GM23248 (cell line): ENCODE measurements at places on chromosomes 7 and 10. TPM values are rescaled to one million over a fixed set of nuclear protein-coding genes. Genes with fewer than 3 reads are reported as not detected.
A peak's percentile ranks its signal among the peaks of the same experiment; 100 is the strongest.

DNA sequence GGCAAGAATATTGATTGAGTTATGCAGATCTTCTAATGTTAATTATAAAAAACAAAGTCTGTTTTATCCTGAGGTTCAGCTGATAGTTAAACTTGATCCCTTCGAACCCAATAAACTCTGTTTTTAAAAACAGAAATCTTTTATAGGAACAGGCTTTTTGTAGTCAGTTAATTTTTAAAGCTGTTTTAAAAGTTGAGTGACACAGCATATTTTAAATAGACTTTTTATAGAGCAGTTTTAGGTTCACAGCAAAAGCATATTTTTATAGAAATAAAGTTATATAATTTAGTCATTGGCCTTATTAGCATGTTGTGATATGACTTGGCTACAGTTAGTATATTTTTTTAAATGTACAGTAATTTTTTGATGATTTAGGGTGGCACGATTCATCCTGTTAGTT, 11.1 kb downstream of the FOXK1 start:
- DNase-seq = no peak

DNA sequence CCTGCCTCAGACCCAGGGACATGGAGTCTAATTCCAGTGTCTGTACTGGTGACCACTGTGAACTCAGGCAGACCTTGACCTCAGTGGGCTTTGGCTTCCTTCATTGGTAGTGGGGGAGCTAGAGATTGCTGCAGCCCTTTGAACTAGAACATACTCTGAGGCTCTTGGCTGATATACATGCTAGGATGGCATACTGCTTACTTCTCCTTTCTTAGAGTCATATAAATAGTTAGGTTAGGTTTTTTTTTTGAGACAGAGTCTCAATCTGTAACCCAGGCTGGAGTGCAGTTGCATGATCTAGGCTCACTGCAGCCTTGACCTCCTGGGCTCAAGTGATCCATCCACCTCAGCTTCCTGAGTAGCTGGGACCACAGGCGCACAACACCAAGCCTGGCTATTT, 49.7 kb downstream of the TMEM178B start:
- DNase-seq = no peak

DNA sequence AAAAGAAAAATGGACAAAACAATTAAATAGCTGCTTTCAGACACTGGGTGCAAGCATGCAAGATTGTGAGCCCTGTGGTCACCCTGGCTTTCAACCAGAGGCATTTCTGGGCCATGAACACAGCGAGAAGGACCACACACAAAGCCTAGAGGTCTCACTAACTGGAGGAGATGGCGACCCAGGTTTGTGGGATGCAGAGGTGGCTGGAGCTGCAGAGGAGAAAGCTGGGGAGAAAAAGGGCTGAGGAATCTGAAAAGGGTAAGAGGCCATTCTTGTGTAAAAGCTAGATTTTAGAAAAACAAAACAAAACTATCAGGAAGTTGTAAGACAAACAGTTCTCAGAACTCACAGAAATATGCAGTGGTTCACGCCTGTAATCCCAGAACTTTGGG, 30.1 kb upstream of the PTPRN2 start:
- DNase-seq = peak; percentile 7

DNA sequence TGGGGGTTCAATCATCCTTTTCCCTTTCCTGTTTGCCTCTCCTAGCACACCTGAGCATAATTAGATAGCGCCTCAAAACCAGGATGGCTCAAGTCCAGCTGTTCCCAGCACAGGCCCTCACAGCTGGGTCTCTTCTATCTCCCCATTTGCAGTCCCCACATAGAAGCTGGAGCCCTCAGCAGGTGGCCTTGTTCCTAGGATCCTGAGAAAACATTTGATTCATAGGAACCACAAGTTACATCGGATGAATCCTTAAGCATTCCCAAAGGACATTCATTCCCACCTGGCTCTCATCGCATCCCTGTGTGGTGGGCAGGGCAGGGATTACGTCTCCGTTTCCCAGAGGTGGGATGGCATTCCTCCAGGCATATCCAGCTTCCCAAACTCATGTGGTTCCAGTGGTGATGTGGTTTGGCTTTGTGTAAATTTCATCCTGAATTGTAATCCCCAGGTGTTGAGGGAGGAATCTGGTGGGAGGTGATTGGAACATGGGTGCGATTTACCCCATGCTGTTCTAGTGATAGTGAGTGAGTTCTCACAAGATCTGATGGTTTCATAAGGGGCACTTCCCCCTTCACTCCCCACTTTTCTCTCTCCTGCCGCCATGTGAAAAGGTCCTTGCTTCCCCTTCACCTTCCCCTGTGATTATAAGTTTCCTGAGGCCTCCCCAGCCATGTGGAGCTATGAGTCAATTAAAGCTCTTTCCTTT, 49.8 kb upstream of the LEP start:
- no peak for DNase-seq

GRCh38 chr7:51141451-51142003, 175.1 kb downstream of the COBL start:
- peak; percentile 77 for DNase-seq

- peak; percentile 59 for DNase-seq
Measured at GRCh38 chr7:135508883-135509588, 866 bp downstream of the CNOT4 start.

Gene GNGT1
- not detected in 2 replicates for total RNA-seq

Gene DYNC1I1
- 0.38 and 1.4 TPM in 2 replicates for total RNA-seq

Gene MMP21
- not detected in 2 replicates for total RNA-seq

Gene PTF1A
- total RNA-seq = not detected in 2 replicates

Gene PON1
- not detected in 2 replicates for total RNA-seq
